ENCODE measurements at places on chromosomes 12 and 14.
A peak's percentile ranks its signal among the peaks of the same experiment; 100 is the strongest.

DNA sequence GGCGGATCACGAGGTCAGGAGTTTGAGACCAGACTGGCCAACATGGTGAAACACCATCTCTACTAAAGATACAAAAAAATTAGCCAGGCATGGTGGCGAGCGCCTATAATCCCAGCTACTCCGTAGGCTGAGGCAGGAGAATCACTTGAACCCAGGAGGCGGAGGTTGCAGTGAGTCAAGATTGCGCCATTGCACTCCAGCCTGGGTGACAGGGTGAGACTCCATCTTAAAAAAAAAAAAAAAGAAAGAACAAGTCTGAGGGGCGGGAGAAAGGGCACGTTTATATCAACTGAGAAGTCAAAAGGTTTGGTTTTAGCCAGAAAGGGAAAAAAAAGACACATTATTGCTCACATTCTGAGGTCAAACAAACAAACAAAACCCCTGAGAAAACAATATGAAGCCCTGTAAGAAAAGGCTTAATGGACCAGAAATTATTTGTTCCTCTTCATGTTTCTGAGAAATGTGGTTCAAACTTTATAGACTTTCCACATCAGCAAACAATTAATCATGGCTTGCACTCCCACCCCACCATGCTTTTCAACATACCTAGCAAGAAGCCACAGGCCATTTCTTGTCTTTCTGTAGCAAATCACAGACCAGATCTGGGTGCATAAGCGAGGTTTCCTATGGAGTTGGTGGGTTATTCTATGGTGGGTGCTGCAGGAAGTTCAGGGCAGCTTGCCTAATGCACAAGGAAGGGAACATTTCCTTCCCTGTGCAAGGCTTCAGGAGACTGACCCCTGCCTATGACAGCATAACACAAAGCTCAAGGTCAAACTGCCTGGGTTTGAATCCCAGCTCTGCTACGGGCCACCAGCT, 80.1 kb downstream of the SSPN start:
- DNase-seq = no peak

DNA sequence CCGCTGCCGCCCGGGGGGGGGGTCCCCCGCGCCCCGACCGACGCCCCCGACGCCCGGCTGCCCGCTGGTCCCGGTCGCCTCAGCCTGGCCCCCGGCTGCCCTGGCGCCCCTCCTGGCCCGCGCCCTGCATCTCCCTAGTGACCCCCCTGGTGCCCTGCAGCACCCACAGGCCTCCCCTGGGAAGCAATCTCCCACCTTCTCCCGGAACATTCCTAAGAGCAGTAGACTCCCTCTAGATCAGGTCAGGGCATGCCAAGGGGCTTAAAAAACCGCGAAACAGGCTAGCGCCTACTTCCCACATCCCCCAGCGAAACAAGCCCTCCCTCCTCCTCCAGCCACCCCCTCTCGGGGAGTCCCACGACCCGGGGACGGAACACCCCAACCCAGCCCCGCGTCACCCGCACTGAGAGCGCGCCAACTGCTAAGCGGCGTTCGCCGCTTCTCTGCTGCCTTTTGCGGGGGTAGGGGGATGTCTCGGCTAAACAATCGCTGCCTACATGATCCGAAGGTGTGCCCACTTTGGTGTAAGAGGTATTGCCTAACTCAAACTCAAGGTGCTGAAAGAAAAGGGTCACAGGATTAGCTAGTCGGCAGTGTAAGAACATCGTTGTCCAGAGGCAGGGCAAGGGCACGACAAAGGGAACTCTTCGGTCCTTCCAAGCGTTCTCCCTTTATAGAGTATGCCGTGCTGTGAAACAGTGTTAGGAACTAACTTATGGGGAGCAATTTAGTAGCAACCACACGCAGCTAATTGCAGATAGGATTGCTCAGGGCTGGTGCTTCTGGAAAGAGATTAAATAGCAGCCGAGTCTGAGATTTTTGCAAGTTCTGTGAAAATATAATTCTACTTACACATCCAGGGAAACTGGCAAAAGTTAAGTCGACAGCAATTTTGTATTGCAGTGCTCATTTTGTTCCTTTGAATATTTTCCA, 619 bp upstream of the NTN4 start:
- no peak for DNase-seq

- no peak for DNase-seq
These were observed 6.5 kb upstream of the PPFIBP1 start for GRCh38 chr12:27517546-27517945.

DNA sequence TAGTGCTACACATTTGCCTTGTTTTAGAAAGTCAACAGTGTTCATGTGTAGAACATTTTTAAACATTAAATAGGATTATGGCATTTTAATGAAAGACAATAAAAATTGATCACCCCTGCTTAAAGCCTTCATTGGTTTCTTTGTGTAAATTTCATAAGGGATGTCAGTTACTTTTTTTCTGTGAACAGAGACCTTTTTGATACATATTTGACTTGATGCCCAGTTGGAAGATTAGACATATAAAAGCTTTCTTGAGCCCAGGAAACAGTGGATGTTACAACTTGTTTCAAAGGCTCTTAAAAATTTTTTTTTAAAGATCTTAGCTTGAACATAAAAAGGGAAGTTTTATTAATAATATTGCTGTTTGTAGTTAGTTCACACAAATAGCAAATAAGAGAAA, 168.7 kb upstream of the PDZRN4 start:
- DNase-seq = no peak

DNA sequence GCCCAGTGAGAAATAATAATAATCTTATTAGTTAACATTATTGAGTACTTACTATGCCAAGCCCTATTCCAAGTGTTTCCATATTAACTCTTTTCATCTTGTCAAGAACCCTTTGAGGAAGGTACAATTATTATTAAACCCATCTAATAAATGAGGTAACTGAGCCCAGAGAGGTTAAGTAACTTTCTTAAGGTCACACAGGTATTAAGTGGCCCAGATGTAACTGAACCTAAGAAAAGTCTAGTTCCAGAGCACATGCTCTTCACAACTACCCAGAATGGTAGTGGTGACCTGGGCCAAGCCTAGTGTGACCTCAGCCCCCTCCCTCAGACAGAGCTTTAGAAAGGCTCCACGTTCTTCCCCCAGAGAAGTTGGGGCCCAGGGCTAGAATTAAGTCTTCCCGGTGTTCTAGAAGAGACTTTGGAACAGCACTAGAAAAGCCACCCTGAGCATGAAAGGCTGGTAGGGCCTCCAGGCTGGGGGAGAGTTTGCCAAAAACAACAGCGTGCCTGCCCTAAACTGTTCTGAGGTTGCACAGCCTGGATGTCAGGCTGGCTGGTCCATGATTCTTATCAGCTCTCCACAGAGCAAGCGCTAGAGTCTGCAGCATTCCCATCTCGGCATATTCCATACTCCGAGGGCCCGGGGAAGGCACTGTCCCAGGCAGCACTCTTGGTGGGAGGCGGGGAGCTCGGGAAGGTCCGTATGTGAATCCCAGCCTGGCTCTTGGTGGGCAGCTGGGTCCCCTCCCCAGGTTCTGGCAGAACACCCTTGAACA, 41.3 kb upstream of the CTDSP2 start:
- no peak for DNase-seq

DNA sequence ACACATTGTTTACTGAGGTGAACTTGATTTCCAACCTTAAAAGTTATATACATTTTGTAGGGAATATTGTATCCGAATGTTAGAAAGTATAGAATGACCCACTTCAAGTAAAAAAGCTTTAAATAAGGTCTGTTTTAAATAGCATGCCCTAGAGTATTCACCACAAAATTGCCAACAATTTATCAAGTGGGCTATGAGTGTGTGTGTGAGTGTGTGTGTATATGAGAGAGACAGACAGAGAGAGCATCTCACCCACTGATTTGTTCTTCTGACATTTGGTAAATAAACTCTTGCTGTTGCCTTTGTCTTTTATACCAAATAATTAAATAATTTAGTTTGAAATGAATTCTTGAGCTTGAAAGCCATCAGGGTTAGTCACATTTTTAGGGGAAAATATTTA, 29.8 kb upstream of the RAP1B start:
- no peak for DNase-seq

DNA sequence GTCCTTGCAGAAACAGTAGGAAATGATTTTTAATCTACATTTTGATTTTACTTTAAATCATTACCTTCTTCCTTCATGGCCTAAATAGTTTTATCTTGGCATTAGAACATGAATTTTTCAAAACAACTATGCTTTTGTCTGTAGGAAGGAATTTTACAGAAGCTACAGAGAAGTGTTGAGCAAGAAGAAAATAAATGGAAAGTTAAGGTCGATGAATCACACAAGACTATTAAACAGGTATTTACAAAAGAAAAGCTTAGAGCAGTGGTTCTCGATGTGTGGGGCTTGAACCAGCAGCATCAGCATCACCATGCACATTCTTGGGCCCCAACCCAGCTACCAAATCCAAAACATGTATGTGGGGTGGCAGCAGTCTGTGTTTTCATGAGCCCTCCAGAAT, 91.6 kb downstream of the KTN1 start:
- DNase-seq = no peak

GRCh38 chr14:44528180-44528579, 21.1 kb upstream of the FSCB start:
- DNase-seq = no peak

DNA sequence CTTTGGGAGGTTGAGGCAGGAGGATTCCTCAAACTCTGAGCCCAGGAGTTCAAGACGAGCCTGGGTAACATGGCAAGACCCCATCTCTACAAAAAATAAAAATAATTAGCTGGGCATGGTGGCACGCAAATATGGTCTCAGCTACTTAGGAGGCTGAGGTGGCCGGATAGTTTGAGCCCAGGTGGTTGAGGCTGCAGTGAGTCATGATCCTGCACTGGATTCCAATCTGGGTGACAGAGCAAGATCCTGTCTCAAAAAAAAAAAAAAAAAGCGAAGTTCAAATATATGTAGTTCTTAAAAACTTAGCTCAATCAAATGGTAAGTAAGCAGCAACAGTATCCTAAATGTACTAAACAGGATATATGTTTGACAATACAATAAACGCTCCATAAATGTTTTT, 85.5 kb upstream of the SSTR1 start:
- no peak for DNase-seq

DNA sequence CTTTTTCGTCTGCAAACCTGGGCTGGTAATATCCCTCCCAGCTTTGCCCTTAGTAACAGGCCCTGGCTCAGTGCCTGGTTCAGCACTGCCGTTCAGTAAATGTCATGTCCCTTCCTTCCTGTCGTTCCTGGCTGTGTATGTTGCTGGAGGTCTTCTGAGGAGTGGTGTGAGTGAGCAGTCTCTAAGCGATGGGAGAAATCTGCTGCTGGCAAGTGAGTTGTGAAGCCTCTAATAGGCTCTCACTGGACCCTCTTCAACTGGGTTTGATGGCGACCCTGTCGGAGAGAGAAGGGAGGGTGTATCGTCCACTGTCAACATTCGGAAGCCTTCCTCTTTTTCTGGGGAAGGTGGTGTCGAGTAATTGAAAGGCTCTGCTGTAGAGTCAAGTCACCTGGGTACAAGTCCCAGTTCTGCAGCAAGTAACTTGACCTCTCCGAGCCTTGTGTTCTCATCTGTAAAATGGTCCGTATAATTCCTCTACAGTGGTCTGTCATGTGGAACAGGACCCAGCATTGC, 62.8 kb downstream of the HRK start:
- peak; percentile 60 for DNase-seq

DNA sequence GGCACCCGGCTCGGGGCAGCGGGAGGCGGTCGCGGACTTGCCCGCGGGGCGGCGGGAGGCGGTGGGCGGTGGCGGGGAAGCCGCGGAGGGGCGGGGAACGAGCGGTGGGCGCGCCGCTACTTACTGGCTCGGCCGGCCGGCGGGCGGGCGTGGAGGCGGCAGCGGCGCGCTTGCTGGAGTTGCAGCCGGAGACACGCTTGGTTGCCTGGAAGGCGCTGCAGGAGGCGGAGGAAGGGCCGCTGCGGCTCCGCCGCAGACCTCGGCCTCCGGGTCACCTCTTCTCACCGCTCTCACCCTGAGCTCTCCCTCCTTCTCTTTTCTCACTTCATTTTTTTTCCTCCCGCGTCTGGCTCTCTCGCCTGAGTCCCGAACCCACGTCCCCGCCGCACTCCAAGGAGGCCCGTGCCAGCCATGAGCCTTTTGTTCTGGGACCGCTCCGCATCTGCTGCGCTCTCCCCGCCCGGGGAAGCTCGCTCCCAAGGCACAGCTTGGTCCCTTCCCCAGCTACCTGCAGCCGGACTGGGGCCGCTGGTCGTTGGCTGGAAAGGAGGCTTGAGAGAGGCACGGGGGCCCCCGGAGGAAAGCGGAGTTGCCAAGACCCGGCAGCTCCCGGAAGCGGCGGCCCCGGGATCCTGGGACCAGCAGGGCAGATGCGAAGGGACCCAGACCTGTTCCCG, 592 bp upstream of the KCNK10 start:
- no peak for DNase-seq

DNA sequence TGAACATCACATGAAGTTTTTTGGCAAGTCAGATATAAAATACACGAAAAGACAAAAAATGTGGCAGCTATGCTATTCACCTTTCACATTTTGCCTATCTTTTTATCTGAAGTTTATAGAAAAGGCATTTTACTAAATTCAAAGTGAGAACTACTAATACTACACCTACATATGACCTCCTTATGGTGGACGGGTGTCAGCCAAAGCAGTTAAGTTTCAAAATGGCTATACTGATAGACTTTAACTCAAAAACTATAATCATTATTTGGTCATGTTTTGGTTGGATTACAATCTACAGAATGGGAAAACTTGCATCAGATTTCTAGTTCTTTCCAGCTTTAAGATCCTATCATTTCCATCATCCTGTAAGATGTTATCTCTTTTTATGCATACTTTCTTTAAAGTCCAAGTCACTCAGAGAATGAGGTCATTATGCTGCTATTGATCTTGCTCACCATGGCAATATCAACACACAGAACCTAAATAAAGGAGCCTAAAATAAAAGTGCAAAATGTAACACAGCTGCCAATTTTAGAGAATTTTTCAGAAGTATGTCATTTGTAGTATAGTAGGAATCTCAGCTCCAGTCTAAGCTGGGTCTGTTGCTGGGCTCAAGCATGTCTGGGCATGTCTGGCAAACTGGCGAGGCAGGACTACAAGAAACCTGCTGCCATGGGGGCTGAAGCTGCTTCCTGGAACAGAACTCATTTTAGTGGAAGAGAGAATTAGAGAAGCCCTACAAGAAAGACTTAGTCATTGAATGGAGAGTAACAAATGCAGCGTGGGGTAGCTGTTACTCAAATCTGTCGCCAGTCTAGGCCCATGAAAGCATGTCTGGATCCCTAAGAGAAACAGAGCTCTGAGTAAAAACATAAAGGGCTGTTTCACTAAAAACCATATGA, 7.6 kb upstream of the AEBP2 start:
- no peak for DNase-seq

GRCh38 chr14:53175375-53175774, 22.3 kb upstream of the DDHD1 start:
- DNase-seq = no peak

- peak; percentile 21 for DNase-seq
These were observed 21.9 kb upstream of the KLC1 start for GRCh38 chr14:103606963-103607668.
